ENCODE measurements at places on chromosomes 13 and 19. TPM values are rescaled to one million over a fixed set of nuclear protein-coding genes. Genes with fewer than 3 reads are reported as not detected.

The KIR3DL1 gene
- not detected for total RNA-seq

The RGS9BP gene
- total RNA-seq: 0.45 TPM

GRCh38 chr19:37874784-37875183, 31.6 kb downstream of the WDR87 start:
- DNase-seq: peak; percentile 86

GRCh38 chr13:112150352-112150751, 83.4 kb downstream of the SOX1 start:
- no peak for DNase-seq

DNA sequence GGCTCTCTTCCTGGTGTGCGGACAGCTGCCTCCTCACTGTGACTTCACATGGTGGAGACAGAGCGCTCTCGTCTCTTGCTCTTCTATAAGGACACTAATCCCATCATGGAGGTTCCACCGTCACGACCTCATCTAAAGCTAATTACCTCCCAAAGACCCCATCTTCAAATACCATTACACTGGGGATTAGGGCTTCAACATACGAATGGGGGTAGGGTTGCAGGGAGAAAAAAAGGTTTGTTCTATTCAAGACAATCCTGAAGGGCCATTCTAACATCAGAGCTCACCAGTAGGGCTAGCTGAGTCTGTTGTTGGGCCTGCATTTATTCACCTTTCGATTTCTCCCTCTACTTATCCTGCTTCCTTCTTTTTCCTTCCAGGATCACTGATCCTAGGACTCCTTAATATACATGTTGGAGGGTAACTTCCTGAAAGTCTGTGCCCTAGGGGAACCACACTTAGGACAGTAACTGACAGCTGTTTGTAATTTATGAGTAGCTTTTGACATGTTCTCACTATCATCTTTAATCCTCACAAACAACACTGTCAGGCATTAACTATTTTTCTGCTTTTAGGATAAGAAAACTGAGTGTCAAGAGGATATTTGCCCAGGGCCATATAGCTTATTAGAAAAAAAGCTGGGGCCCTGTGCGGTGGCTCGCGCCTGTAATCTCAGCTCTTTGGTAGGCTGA, 18.8 kb upstream of the GTF2F2 start:
- DNase-seq: no peak

DNA sequence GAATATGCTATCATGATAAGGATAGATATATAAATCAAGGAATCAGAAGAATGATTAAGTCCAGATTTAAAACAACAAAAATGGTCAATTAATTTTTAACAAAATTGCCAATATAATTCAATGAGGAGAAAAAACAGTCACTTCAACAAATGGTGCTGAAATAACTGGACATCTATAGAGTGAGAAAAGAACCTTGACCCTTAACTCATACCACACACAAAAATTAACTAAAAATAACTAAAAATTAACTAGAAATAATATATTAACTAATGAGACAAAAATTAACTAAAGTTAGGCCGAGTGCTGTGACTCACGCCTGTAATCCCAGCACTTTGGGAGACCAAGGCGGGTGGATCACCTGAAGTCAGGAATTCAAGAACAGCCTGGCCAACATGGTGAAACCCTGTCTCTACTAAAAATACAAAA, 9.5 kb downstream of the LGALS7 start:
- no peak for DNase-seq

GRCh38 chr13:23554000-23554399, 16.2 kb upstream of the TNFRSF19 start:
- no peak for DNase-seq

- DNase-seq: no peak
These were observed 2.3 kb upstream of the ILF3 start for GRCh38 chr19:10651851-10652250.

The STAP2 gene
- 0.78 TPM for total RNA-seq

The MCF2L gene
- 13.1 TPM for total RNA-seq

DNA sequence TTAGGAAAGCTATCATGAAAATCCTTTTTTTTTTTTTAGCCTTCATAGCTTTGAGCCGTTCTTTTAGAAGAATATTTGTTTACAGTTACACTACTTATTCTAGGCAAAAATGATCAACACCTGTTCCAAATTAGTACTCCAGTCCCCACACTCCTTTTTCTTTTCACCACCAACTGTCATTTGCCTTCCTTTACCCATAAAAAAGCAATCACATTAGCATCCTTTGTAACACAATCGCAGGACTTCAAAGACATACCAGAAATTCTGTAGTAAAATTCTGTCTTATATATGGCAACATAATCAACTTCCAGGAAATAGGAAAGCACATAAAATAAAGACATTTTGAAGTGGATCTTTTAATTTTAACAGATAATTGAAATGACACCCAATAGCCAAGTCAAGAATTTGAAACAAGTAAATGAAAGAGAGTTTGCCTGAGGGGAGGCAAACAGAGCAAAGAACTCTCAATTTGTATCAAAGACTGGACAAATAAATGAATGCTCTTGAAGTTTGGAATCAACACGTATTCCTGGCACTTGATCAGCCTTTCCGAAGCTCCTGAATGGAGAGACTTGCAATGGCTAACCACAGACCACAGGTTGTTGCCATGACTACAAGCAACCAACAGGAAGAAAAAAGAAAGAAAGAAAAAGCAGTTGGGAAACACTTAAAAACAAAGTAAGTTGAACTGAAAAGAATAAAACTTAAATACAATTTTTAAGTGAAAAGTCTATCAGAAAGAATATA, 206.8 kb downstream of the PCDH9 start:
- peak; percentile 84 for DNase-seq
